ENCODE measurements at places on chromosomes 3 and 15. TPM values are rescaled to one million over a fixed set of nuclear protein-coding genes. Genes with fewer than 3 reads are reported as not detected.

The CHDH gene
- total RNA-seq, result 8.4 TPM

The GOLGA8H gene
- total RNA-seq, result 1.3 TPM

The CCR5 gene
- 3.6 TPM for total RNA-seq

The KNG1 gene
- total RNA-seq, result not detected

The SEMA3B gene
- total RNA-seq, result 53.6 TPM

DNA sequence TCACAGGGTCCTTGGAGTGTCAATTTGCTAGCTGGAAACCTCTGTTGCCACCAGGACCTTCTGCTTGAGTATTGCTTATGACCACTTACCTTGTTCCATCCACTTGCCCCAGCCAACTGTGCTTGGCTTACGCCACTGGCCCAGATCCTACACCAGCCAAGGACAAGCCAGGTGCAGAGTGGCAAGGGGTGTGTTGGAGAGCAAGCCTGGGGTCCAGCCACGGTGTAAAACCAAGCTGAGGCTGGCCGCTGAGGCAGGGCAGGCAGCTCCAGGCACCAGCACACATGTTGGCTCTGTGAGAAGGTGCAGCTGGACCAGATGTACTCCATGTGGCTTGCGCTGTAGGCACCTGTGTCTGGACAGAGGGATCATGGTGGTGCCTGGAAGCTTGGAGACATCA, 248.2 kb downstream of the UNC13C start:
- no peak for DNase-seq

GRCh38 chr3:4824926-4825325, 154.3 kb upstream of the BHLHE40 start:
- no peak for DNase-seq

- no peak for DNase-seq
Measured at GRCh38 chr3:98003306-98003969, 31.2 kb upstream of the RIOX2 start.

DNA sequence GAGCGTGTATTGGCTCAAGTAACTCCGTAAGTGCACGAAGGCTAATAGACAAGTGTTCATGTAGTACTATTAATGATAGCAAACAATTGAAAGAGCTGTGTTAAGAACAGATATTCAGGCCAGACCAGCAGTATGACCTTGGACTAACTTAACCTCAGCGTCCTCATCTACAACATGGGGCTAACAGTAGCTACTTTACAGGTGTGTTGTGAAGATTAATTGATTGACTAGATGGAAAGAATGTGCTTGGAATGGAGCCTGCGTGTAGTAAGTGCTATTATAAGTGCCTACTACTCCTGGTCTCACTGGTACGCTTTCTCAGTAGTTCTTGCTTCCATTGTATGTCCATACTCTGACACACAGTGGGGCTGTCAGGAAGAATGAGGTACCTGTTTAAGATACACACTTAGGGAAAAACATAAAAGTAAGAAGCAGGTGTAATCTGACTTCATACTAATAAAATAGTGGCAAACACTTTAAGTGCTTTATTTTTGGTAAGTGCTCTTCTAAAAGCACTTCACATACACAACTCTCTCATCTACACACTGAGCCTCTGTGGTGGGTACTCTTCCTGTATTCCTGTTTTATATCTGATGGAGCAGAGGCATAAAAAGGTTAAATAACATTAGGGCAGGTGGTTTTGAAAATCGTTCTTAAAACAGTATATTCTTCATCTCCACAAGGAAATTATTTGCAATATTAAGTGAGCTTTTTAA, 24.3 kb upstream of the FBXL22 start:
- no peak for DNase-seq

DNA sequence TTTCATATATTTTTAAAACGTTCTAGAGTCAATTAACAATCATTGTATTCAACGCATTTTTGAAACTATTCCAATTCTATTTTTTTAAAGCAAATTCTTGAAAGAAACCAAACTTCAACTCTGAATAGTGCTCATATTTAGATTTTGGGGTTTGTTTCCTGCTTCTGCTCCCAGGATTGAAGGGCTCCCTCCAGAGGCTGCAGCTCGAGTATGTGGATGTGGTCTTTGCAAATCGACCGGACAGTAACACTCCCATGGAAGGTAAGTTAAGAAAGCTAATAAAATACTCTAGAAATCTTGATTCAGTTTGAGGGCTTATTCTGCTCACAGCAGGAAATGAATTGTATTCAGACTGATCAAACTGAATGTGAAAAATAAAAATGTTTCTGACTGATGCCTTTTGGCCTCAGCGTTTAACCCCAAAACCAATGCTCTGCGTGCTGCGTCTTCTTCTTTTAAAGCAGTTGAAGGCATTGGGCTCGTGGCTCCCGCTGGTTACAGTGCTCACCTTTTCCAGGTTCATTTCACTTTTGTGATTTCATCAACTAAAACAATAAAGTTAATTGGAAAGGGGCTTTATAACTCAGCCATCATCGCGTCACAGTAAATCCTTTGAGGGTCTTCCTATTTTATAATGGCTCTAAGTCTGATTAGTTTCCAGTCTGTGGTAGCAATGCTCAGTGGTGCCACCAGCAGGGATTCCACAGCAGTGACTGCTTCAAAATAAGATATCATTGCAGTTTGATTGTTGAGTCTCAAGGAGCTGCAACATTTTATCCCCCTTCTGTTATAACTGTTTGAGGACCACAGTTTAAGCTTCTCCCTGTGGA, 80.1 kb downstream of the SSR3 start:
- no peak for DNase-seq

DNA sequence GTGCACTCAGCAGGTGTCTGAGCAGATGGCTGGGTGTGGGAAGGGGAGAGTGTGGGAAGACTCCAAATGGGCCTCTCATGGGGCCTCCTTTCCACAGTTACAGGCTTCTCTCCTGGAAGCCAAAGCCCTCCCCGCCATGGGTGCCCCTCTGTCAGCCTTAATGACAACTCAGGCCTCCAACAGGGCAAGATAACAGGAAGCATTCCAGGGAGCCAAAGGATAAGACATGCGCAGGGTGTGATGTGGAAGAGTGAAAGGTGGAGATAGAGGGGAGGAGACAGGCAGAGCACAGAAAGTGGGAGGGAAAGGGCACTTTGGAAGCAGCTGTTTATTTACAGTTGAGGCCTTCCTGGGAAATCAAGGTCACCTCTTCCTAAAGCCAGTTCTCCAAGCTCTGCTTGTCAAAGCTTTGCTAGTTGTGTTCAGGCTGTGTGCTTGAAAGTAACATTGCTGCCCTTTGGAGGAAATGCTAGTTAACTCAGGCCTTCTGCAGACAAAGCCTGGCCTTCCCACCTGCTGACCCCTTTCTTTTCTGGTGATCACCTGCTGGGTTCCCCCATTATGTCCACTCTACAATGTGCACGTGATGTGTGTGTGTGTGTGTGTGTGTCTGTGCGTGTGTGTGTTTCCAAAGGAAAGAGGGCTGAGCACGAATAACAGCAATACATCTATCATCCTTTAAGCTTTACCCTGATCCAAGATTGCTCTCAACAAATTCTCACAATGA, 35.2 kb upstream of the SMAD3 start:
- no peak for DNase-seq

DNA sequence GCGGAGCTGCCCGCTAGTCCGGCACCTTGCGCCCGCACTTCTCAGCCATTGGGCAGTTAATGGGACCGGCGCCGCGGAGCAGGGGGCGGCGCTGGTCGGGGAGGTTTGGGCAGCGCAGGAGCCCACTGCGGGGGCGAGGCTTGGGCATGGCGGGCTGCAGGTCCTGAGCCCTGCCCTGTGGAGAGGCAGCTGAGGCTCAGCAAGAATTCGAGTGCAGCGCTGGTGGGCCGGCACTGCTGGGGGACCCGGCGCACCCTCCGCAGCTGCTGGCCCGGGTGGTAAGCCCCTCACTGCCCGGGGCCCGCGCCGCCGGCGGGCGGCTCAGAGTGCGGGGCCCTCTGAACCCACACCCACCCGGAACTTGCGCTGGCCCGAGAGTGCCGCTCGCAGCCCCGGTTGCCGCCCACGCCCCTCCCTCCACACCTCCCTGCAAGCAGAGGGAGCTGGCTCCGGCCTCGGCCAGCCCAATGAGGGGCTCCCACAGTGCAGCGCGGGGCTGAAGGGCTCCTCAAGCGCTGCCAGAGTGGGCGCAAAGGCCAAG, 835.0 kb downstream of the TBL1XR1 start:
- DNase-seq, result no peak

GRCh38 chr3:119279584-119280243, 14.5 kb upstream of the ARHGAP31 start:
- no peak for DNase-seq
